ENCODE measurements at places on chromosomes 7 and 10.

DNA sequence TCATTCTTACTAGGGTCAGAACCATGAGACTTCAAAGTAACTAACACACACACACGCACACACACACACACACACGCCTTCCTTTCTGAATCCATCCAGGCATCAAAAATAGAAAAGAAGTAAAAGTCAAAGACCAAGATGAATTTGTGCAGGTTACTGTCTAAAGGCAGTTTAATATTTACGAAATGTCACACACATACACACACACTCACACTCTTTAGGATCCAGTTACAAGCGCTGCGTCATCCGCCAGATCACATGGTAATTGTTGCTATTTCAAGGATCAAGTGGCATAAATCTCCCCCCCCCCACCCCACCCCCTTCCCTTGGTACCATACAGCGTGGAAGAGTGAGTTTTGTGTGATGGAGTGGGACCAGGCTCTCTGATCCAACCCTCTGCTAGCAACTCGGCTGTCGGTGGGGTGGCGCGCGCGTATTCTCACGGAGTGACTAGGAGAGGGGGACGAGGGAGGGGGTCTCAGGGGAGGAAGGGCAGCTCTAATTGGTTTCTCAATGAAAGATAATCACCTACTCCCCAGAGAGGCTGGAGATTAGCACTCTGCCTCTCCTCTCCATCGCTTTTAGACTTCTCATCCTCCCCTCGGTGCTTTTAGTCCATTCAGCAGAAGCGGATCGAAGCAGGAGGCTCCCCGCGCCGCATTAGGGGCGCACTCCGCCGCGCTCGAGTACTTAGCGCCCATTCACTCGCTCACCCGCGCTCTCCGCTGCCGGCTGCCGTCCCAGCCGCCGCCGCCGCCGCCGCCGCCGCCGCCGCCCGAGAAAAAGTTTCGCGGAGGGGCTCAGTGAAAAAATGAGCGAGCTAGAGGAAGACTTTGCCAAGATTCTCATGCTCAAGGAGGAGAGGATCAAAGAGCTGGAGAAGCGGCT lies 83.5 kb upstream of the PRKG1 start:
- peak; percentile 14 for DNase-seq

GRCh38 chr7:34622182-34622581 lies 35.8 kb upstream of the NPSR1 start:
- no peak for DNase-seq

- DNase-seq, result no peak
Measured at GRCh38 chr10:33120275-33120674, 162.2 kb upstream of the ITGB1 start.

GRCh38 chr10:33739031-33739430 lies 404.6 kb upstream of the NRP1 start:
- no peak for DNase-seq

Data from stimulated activated CD4-positive, alpha-beta T cell treated with anti-CD3 and anti-CD28 coated beads, Interleukin-2, amount 100 ng/mL, for 24 hours (primary cell).